Endothelial cell of umbilical vein (primary cell): ENCODE measurements at places on chromosomes 3 and 15. TPM values are rescaled to one million over a fixed set of nuclear protein-coding genes. Genes with fewer than 3 reads are reported as not detected.

GRCh38 chr3:183537295-183537730, 18.2 kb downstream of the KLHL6 start:
- no peak for DNase-seq

- DNase-seq: no peak
Observed at GRCh38 chr15:43505738-43506137, 11.7 kb upstream of the MAP1A start.

- DNase-seq: no peak
Observed at GRCh38 chr3:152780553-152780952, 54.4 kb upstream of the P2RY1 start.

Gene SYNPR
- not detected in 2 replicates for polyA plus RNA-seq

Gene GOLGA8J
- polyA plus RNA-seq: not detected in 2 replicates

Gene BTD
- polyA plus RNA-seq: 27.1 and 32.2 TPM in 2 replicates

Gene FEZF2
- polyA plus RNA-seq: not detected in 2 replicates

Gene RASGRF1
- polyA plus RNA-seq: 0.04 and 0.11 TPM in 2 replicates
